Fibroblast of pulmonary artery (primary cell): ENCODE measurements at places on chromosomes 13 and 19.

- DNase-seq: peak; percentile 40
Measured at GRCh38 chr13:85277748-85278147, 521.5 kb downstream of the SLITRK6 start.

- DNase-seq: no peak
Measured at GRCh38 chr13:73054712-73055111, 4.1 kb upstream of the KLF5 start.

DNA sequence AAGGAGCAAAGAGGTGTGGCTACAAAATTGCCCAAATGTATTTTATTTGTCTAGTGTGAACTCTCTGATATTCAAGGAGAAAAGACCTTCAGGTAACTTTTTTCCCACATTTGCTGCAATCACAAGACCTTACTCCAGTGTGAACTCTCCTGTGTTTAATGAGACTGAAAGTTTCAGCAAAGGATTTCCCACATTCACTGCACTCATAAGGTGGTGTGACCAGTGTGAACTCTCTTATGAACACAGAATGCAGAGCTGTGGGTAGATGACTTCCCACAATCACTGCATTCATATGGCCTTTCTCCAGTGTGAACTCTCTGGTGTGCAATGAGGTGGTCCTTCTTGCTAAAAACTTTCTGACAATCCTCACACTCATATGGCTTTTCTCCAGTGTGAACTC is 16.4 kb downstream of the ZNF814 start:
- no peak for DNase-seq

GRCh38 chr13:54980651-54981050 is 1952.0 kb downstream of the OLFM4 start:
- DNase-seq: no peak

DNA sequence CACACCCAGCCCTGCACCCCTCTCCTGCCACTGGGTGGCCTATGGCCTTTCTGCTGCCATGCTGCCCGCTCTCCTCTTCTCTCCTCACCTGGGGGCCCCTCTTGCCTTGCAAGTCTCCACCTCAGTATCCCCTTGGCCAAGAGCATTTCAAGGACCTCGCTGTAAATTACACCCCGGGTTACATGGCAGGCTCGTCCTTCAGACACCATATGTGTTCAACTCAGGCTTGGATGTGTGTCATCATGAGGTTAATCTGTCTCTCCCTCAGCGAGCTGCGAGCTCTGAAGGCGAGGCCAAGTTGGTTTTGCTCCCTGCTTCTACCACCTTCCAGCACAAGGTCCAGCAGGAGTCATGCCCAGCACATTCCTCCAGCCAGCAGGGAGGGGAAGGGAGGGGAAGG is 74.8 kb upstream of the TM9SF2 start:
- DNase-seq: no peak

DNA sequence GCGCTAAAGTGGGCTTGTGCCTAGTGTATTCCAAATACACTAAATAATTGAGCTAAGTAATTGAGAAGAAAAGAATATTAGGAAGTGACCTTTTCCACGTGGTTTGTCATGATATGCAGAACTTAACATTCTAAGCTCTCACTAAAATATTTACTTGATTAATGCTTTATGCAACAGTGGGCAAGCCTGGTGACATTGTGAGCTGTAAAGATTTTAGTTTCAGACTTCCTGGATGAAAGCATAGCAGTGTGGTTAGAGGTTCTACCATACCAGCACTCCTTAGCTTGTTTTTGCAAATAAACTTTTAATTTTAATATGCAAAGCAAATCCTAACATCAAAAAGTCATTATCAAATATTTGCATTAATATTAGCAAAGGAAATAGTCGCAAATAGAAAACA is 1065.1 kb upstream of the SPRY2 start:
- no peak for DNase-seq

DNA sequence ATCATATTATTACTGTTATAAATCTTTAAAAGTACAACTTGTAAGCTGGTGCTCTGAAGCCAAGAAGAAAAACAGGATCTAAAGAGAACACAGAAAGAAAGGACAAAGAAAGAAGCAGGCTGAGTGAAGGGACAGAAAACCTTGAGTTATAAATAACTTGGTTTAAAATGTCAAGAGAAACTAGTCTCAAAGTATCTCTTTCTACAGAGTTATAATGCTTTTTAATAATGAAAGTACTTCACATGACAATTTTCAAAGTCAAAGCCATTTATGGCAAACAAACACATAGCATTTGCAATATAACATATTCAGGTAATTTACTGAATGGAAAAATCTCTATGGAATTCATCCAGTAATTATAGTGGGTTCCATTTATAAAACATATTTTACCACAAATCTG is 33.4 kb downstream of the CAB39L start:
- no peak for DNase-seq

- DNase-seq: no peak
Measured at GRCh38 chr13:68727798-68728197, 1379.8 kb upstream of the ATXN8OS start.

GRCh38 chr13:75294110-75294509 is 187.9 kb downstream of the TBC1D4 start:
- no peak for DNase-seq

- no peak for DNase-seq
Measured at GRCh38 chr13:103510007-103510535, 443.9 kb upstream of the SLC10A2 start.

DNA sequence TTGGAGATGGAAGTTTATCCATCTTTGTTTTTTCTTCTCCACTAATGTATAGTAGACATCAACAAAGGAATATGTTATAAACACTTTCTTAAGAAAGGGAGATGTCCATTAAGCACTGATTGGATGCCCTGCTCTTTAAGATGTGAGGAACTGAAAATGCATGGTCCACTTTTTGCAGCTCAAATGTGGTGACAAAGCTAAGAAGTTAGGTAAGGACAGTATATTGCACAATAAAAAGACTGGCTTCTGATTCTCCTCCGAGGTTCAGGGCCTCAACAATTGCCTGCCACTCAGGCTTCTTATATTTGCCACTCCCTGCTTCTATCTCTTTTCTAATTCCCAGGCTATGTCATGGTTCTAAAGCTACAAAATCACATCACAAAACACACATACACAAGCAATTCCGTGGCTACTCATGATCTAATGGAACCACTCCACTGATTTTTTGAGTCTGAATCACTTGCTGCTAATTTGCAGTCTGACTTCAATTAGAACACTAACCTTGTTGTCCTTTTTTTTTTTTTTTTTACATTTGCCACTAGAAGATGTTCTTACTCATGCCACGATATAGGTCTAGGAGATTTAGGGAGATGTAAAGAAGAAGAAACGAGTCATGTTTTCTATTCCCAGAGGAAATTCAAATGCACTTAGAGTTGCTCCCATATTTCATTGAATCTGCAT is 29.6 kb upstream of the TNFSF11 start:
- DNase-seq: no peak

DNA sequence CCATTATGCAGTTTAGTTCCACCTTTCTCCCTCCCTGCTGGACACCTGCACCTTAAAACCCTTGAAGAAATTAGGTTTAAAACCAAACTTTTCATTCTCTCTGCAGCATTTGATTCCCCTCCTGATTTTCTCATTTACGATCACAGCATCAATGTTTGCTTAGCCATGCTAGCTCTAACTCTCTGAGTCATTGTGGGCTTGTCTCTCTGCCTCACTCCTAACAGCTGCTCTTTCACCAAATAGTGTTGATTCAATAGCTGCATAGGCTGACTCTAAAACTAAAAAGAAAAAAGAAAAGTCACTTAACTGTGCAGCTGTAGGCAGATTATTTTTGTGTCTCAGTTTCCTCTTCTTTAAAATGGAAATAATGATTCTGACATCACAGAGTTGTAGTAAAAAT is 1124.9 kb downstream of the DIAPH3 start:
- no peak for DNase-seq

DNA sequence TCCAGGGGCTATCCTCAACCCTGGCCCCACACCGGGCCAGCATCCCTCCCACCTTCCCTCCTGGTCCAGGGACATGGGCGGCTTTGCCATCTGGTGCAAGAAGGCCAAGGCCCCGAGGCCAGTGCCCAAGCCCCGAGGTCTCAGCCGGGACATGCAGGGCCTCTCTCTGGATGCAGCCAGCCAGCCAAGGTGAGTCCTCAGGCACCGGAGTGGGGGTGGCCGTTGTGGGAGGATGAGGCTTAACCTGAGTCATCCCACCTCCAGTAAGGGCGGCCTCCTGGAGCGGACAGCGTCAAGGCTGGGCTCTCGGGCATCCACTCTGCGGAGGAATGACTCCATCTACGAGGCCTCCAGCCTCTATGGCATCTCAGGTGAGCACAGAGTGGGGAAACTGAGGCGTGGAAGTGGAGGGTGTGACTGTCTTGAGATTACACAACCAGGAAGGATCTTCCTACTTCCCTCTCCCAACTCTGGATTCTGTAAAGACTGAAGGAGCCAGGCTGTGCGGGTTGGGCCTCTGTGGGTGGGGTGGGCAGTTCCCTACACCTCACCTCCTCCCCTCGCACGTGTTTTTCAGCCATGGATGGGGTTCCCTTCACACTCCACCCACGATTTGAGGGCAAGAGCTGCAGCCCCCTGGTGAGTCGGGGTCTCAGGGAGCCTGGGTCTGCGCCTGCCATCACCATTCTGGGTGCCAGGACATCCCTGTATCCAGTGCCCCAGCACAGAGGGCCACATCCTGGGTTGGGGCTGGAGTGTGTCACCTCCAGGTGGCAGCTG is 3.8 kb downstream of the MVB12A start:
- no peak for DNase-seq

GRCh38 chr19:31478241-31478640 is 129.0 kb upstream of the TSHZ3 start:
- DNase-seq: no peak

- DNase-seq: no peak
Measured at GRCh38 chr13:42651936-42652641, 78.1 kb downstream of the TNFSF11 start.
